ENCODE measurements at places on chromosomes 3 and 15.

GRCh38 chr3:188415196-188415595 is 261.2 kb downstream of the LPP start:
- DNase-seq: no peak

- DNase-seq: no peak
Observed at GRCh38 chr3:79368403-79368802, 399.4 kb downstream of the ROBO1 start.

- no peak for DNase-seq
Observed at GRCh38 chr15:25175033-25175788, 220.4 kb downstream of the SNRPN start.

- DNase-seq: peak; percentile 57
Observed at GRCh38 chr3:141498598-141499223, 11.9 kb downstream of the RASA2 start.

DNA sequence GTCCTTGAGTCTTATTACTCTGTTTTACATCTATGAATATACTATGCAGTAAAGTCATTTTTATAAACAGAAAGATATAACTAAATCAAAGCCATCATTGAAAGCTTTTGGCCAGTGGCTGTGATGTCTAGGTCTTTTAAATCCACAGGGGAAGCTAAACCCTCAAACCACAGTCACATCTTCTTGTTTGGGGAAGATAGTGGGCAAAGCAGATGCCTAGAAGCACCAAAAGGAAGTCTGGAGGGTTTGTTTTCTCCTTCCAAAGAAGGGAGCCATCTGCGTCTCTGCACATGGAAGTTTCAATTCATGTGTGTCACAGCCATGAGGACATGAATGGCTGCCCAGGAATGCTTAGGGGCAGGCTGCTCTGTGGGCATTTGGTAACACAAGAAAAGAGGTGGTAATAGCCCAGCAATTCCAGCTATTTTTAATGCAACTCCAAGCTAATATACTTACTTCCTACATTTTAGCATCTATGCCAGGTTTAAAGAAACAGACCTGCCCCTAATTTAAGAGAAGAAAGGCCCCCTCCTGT is 322.2 kb downstream of the SLC9A9 start:
- no peak for DNase-seq

- no peak for DNase-seq
Observed at GRCh38 chr3:73273341-73273740, 211.9 kb downstream of the EBLN2 start.

DNA sequence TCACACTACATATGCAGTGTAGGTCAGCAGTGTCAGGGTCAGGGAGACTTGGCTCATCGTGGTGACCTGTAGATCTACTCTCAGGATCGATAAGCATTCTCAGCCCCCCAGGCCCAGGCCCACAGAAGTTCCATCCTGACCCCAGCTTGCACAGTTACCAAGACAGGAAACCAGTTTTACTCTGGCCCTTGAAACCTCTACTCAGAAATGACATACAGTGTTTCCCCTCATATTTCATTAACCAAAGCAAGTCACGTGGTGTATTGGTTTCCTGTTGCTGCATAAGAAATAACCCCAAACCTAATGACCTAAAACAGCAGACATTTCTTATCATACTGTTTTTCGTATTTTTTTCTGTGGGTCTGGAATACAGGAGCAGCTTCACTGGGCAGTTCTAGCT is 242.2 kb downstream of the SLCO3A1 start:
- DNase-seq: no peak
